ENCODE measurements at places on chromosomes 2 and 18.

- no peak for DNase-seq
These were observed 14.1 kb downstream of the DYNC2LI1 start for GRCh38 chr2:43787895-43788294.

DNA sequence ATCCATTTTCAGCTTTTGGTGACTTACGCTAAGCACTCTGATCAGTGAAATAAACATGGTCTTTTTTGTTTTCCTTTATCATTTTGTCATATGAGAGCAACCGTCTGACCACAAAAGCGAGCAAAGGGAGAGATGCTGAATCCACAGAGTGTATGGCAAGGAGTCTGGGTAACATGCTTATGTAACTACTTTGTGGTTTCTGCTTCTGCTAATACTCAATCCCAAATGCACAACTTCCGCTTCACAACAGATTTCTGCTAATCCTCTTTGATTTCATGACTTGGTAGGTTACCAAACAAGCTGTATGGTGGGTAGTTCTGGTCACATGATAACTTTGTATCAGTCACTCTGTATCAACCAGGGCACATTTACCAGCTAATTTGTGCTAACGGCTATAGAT lies 908.4 kb upstream of the CRIM1 start:
- DNase-seq = no peak

DNA sequence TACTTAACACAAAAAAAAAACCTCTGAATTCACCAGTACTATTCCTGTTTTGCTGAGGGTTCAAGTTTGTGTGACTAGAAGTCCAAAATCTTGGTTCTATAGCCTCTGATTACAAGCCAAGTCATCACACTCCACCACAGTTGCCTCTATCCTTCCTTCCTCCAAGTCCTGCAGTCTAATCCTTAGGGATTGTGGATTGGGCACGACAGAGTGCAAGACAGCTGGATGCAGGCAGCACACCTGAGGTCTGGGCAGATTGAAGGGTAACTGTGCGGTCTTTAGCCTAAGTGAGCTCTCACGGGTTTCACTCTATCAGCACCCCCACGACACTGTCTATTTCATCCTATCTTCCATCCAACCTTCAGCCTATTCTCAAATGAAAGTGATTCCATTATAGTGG lies 299.4 kb upstream of the ID2 start:
- no peak for DNase-seq

DNA sequence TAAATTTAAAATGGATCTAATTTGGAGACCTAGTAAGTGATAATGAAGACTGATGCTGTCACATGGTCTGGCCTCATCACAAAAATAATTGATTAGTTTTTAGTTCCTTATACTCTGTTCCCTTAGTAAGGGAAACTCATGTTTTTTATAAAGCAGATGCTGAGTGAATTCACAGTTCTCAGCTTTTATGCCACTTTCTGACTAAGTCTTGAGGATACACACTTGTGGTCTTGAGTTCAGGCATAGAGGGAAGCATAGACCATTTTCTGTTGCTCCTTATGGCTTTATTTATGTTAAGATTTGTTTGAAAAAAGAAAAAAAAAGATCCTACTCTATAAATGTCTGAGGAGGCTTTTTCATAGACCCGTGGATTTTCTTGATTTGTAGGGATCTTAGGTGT lies 91.1 kb downstream of the MAP4K4 start:
- DNase-seq = no peak

DNA sequence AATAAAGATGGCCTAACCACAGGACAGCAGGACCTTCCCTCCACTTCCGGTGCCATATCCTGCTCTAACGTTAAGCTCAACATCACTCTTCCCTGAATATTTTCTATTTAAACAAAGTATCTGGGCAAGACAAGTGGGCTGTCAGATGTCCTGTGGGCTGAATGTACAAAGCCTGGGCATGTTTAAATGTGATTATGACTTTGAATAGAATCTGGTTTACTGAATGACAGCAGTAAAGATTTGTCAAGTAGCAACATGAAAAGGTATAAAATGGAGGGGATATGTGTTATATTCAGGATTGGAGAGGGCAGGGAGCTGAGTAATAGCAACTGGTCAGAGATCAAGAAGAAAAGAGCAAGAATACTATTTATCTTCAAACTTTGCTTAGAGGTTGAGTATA lies 540.9 kb downstream of the NRXN1 start:
- DNase-seq = no peak

DNA sequence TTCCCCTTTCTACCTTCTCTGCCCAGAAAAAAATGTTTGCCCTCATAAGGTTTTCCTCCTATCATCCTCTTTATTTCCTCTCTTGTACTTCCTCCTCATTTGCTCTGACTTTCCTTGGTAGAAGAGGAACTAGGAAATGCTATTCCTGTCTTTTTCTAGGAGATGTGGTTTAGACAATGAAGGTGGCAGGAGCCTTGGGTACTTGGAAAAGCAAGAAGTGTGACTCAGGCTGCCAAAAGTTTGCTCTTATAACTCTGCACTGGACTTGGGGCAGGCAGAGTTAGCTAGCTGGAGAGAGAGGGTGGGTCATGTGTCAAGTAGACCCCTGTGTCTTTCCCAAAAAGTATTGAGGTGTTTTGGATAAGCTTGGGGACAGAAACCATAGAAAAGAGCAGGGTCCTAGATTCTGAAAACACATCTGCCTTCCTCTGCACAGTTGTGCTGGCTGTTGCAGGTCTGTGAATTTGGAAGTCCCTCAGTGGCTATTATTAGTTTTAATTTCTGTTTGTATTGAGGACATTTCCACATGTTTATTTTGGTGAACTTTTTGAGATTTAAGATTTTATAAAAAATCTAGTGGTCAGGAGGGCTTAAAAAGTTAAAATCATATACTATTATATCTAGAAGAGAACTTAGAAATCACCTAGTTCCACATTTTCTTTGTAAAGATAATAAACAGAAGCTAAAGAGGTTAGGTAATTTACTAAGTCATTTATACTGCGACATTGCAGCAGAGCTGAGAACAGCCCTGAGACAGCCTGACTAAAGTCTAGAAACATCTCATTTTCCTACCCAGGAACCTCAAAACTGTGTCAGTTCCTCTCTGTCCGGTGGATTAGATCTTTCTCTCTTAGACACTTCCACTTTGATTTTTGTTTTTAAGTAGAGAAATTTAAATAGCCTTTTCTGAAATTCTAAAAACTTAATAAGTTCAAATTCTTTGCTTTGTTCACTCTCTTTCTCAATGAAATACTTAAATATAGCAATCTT lies 16.0 kb downstream of the INSIG2 start:
- no peak for DNase-seq

DNA sequence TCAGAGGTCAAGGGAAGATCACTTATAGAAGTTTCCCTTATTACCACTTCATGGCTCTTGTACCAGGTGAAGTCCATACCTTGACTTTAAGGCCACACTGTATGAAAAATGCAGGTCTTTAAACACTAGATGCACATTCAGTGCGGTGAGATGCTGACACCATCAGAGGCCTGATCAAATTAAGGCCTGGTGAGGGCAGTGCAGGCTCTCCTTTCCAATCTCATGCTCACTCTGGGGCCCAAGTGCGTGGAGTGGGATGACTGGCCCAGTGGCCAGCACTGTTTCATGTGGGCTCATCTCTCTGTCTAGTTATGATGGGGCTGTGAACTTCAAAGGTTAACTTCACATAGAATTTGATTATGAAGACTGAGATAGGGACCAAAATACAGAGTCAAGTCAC lies 281.1 kb downstream of the SLC4A3 start:
- DNase-seq = no peak

DNA sequence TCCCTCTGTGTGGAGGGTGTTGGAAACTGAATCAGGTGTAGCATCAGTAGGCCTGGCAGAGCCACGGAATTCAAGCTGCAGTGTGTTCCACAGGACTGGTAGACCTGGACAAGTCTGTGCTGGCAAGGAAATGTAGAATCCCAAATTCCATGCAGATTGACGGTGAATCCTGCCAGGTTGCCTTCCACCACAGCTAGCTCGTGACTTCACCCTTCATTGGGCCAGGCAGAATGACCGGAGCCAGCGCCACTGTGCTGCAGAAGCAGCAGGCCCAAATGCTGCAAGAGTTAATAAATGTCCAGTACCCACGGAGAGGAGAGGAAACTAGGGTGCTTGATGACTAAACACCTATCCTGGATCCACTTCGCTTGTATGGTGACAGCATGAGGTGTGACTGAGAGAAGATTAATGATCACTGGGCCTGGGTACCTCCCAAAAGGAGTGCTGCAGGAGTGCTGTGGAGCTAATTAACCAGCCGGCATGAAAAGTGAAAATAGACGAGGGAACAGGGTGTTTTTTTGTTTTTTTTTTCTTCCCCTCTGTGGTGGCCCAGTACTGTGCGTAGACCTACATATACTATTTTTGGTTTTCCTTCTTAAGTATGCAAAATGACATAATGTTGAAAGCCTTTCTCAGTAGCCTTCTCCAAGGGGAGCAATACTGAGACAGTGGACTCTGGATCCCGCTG lies 122.2 kb downstream of the TANC1 start:
- no peak for DNase-seq

- DNase-seq = no peak
These were observed 370.8 kb downstream of the TMEM182 start for GRCh38 chr2:103132536-103133217.

DNA sequence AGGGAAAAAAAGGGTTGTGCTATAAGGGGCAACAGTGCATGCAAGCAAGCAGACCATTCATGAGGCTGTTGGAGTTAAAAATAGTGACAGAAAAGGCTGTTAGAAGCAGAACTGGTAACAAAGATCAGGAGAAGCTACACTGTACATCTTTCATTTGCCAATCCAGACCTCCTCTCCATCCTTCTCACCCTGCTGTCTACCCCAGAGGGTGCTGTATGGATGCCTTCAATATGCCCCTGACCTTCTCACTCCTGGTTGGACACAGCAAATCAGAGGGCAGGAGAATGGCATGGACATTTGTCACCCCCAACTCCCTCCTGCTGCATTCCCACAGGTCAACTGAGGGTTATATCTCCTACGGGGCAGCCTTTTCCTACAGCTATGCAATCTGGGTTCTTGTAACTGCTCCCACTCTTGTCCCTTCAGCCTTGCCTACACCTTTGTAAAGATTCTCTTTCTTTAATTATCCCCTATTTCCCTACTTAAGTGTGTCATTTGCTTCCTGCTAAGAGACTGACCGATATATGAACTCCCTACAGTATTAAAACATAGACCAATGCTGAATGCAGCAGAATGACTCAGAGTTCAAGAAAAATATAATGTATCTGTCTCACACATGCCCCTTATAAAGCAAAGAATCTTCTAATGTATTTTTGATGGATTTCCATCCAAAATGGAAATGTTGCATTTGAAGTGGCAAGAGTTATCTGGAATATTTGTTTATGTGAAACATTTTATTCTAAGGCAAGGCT lies 169.2 kb upstream of the NCKAP5 start:
- DNase-seq = no peak

- no peak for DNase-seq
These were observed 65.4 kb upstream of the DSG1 start for GRCh38 chr18:31252522-31252921.

GRCh38 chr2:238427435-238428162 lies 872 bp downstream of the ASB1 start:
- DNase-seq = no peak

DNA sequence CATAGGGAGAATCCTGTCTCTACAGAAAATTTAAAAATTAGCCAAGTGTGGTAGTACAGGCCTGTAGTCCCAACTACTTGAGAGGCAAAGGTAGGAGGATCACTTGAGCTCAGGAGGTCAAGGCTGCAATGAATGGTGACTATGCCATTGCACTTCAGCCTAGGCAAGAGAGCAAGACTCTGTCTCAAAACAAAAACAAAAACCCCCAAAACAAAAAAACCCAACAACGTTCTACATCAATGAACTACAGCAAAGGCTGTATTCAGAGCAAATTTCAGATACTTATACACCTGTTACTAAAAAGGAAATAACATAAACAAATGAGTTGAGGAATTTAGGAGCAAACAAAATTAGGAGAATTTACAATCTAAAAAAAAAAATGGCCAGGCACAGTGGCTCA lies 22.6 kb downstream of the YES1 start:
- no peak for DNase-seq

DNA sequence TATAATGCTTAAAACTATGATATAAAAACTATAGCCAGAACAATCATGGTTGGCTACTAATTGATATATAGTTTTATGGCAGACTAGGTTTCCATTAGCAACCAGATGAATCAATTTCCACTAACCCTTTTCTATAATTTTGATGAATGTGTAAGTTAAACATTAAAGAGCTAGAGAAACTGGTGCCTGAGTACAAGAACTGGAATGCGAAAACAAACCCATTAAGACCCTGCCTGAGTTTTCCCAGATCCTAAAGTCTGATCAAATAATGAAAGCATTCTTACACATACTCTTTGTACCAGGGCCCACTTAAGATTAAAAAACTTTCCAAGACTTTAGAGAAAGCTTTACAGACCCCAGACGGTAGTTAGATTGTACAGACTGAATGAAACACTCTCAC lies 21.3 kb downstream of the MRPL19 start:
- no peak for DNase-seq

DNA sequence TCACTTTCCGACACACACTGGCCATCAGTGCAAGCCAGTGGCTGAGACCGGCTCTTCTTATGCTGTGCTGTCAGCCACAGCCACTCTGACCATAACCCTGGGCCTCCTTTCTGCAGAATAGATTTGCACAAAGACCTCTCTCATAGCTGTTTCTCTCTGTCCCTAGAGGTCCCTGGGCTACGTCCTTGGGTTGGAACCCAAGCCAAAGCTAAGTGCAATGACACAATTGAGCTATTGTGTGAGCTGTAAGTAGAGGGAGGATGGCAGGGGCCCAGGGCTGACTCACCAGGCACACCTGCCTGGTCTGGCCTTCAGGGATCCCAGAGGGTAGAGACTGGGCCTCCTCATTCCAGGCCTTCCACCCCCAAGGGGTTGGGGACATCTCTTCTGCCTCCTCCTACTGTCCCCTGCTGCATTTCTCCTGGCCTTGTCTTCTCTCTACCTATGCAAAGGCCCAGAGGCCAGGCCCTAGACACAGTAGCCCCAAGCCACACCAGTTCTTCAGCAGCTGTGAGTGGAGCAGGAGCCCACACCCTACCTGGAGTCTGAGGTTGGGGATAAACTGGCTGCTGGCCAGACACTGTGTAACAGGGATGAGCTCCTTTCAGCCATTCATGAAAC lies 174.6 kb downstream of the NCK2 start:
- no peak for DNase-seq

Data from activated T-cell treated with anti-CD3 and anti-CD28 coated beads, Interleukin-2, amount 50 U/mL, for 1 hour (primary cell).